ENCODE measurements at places on chromosomes 12 and 14.

DNA sequence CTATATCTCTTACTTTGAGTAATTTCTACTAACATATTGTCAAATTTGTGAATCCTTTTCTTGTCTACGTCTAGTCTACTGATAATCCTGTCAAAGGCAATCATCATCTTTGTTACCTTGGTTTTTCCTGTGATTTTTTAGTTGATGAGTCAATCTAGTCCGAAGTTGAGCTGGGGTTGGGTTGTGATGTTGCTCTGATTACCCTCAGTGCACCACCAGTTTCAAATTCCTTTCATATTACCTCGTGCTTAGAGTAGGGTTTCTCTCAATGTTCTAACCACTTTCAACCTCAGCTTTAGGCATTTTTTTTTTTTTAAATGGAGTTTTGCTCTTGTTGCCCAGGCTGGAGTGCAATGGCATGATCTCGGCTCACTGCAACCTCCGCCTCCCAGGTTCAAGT is 186.8 kb downstream of the BTG1 start:
- DNase-seq: no peak

DNA sequence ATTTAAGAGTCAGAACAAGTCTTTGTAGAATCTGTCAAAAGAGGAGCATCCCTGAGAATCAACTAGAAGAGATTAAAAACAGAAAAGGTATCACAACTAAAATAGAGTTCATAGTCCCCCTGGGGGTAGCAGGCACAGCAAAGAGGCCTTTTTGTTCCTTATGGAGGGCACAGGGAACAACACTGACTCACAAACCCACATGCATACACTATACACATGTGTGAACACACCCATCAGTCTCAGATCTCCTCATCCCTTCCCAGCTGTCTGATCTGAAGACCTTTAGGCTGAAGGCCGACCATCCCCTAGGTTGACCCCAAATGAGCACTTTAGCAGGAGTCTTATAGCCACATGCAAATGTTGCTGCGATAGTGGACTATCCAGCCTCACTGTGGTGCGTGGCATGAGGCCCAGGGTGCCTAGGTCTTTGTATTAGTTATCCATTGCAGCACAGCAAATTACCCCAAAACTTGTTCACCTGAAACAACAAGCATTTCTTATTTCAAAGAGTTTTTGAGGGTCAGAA is 236.7 kb upstream of the EGLN3 start:
- DNase-seq: no peak

DNA sequence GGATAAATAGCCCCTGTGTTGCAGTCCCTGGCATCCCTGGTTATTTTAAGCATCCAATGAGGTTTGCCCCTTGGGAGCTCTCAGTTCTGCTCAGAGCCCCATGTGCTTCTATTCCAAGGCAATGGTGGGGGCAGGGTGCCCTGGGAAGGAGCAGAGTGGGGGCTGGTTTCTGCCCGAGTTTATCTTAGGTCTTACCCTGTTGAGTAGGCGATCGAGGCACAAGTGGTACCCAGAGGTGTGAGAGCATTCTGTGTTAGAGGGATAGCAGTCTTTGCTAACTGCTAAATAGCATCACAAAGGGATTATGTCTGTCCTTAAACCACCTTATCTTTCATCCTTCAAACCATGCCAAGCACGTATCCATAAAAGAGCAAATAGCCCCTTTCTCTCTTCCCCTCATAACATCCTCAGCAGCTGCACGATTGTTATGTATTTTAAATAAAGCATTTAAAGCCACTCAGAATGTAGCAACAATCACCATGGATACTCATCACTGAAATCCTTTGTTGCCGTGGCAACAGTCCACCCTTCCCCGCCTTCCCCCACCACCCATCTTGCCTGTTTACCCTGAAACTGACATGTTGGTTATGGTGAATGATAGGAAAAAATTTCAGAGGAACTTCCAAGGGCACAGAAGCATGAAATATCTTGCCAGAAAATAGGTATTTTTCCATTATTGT is 139.3 kb downstream of the PTPN11 start:
- DNase-seq: no peak

- no peak for DNase-seq
Measured at GRCh38 chr12:63457428-63457827, 210.9 kb downstream of the DPY19L2 start.

- DNase-seq: no peak
Measured at GRCh38 chr14:24145690-24146452, 539 bp downstream of the PSME2 start.

DNA sequence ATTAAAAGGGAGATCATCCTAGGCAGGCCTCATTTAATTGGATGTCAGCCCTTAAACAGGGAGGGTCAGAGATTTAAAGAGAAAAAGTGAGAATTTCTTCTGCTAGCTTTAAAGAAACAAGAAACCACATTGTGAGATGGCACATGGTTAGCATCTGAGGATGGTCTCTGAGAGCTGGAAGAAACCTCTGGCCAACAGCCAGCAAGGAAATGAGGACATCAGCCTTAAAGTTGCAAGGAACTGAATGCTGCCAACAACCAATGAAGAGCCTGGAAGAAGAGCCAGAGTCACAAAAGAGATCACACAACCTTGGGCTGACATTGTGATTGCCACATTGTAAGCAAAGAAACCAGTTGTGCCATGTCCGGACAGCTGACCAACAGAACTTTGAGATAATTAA is 17.5 kb upstream of the FAR2 start:
- DNase-seq: no peak

DNA sequence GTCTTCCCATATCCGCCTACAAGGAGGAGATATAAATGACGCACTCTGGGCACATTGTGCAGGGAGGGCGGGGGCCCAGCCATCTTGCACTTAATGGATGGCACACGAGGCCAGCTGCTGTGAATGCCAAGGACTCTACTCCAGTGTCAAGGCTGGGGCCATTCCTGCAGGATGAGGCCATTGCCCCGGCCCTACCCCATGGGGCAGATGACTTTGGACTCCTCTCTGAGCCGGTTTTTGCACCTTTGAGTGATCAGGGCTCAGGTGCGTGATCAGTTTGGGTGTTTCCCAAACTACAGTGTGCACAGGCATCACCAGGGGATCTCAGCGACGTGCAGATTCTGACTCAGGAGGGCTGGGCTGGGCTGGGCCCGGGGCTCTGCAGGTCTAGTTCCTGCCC is 16.1 kb downstream of the MMAB start:
- DNase-seq: no peak

- no peak for DNase-seq
Measured at GRCh38 chr14:26928019-26928418, 330.2 kb upstream of the NOVA1 start.

DNA sequence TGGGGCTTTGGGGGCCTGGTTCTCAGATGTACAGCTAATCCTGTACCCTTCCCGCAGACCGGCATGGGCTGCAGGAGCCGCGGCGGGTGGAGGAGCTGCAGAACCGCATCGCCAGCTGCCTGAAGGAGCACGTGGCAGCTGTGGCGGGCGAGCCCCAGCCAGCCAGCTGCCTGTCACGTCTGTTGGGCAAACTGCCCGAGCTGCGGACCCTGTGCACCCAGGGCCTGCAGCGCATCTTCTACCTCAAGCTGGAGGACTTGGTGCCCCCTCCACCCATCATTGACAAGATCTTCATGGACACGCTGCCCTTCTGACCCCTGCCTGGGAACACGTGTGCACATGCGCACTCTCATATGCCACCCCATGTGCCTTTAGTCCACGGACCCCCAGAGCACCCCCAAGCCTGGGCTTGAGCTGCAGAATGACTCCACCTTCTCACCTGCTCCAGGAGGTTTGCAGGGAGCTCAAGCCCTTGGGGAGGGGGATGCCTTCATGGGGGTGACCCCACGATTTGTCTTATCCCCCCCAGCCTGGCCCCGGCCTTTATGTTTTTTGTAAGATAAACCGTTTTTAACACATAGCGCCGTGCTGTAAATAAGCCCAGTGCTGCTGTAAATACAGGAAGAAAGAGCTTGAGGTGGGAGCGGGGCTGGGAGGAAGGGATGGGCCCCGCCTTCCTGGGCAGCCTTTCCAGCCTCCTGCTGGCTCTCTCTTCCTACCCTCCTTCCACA is 7.6 kb downstream of the NR4A1 start:
- DNase-seq: no peak

GRCh38 chr14:87102811-87103378 is 890.1 kb downstream of the GALC start:
- no peak for DNase-seq

DNA sequence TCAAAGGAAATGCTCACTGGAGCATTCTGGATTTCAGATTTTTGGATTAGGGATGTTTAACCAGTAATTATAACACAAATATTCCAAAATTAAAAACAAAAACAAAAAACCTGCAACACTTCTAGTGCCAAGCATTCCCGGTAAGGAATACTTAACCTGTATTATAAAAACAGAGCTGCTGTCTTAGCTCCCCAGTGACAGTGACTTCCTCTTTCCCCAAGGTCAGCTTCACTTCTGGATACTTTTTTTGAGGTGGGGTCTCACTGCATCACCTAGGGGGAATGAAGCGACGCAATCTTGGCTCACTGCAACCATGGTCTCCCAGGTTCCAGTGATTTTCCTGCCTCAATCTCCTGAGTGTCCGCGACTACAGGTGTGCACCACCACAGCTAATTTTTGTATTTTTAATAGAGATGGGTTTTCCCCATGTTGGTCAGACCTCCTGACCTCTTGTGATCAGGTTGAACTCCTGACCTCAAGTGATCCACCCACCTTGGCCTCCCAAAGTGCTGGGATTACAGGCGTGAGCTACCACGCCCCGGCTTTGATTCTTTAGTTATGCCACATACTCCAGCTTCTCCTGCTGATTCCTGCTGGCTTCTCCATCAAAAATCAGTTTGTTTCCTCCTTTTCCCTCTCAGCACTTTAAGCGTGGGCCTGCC is 15.9 kb downstream of the PPP1CC start:
- no peak for DNase-seq

DNA sequence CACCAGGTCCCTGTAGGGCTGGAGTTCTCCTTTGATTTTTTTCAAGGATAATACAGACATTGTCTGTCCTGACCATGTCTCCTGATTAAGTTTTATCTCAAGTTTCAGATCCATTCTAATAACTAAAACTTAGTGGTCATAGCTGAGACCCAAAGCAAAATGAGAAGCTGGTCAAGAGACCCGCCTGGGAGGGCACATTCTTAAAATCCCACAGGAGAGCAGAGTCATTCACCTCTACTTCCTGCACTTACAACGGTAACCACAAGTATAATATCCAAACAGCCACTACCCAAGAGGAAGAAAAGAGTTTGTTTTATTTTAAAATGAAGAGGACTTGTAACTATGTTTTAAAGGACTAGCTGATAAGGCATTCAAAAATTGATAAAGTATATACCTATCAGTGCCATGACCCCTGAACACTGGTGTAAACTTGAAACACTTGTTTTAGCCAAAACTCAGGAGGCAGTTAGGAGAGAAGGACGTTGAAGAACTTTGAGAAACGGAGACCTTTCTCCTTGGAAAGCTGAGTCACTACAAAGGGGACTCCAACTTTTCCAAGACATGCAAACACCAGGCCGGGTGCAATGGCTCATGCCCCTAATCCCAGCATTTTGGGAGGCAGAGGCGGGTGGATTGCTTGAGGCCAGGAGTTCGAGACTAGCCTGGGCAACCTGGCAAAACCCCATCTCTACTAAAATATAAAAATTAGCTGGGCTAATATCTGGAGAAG is 478.2 kb downstream of the GLT1D1 start:
- no peak for DNase-seq

GRCh38 chr12:45721954-45722353 is 7.6 kb upstream of the ARID2 start:
- no peak for DNase-seq

GRCh38 chr12:68815928-68816800 is 8.2 kb downstream of the MDM2 start:
- DNase-seq: no peak

DNA sequence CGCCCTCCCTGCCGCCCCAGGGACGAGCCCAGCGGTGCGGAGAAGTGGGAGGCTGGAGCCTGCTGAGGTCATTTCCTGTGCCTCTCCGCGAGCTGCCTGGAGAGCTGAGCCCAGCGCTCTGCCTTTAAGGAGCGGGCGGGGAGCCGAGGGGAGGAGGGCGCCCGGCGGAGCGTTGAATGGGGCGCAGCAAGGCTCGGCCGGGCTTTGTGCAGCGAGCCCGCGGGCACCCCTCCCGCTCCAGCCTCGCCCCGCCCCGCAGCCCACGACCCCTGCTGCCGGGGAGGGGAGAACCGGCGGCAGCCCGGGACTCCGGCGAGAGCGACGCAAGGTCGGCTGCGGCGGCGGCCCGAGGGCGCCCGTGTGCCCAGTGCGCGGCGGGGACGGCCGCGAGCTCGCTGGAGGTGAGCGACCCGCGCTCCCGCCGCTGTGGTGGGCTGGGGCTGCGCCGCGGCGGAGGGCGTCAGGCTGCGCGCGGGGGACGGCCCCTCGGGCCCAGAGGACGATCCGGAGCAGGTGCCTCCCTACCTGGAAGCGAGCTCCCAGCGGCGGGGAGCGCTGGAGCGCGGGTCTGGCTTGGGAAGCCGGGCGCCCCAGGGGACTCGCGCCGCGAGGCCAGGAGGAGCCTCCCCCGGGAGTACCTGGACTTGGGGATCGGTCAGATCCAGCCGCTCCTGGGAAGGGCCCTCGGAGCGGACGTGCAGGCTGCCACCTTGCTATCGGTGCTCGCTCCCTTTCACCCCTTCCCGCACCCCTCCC is at the start of gene PLEKHH1:
TSS of gene PLEKHH1 (plus strand) at position 293 of the 756 bp plus-strand sequence. CDS start 8,578 bp downstream, outside the sequence.
- no peak for DNase-seq

GRCh38 chr12:56520506-56520905 is 1.1 kb upstream of the RBMS2 start:
- DNase-seq: no peak

GRCh38 chr14:99281396-99281795 is 9.4 kb upstream of the BCL11B start:
- DNase-seq: no peak

- DNase-seq: no peak
Measured at GRCh38 chr12:78622529-78623195, 241.9 kb upstream of the SYT1 start.

DNA sequence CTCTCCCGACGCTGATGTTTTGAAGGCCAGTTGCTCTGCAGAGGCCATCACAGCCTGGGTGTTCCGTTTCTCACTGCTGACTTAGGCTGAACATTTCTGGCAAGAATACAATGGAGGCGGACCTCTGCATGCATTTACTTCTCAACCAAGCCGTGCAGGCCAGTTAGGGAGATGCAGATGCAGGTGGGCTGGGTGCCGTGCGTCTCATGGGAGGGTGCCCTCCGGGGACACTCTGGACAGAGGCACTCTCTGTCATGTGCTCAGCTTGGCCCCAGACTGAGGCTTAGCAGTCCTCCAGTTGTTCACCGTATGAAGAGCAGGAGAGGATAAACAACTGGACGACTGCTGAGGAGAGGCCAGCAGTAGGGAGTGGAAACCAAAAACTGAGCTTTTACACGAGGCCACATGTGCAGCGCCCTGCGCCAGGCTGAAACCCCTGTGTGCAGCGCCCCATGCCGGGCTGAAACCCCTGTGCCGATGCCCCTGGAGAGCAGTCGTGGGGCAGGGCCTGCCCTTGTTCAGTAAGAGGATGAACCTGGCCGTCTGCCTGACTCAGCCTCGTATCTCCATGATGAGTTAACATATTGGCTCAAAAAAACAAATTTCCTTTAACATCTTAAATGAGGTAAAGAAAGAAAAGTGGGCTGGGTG is 32.3 kb downstream of the DDX51 start:
- no peak for DNase-seq

- no peak for DNase-seq
Measured at GRCh38 chr12:124764870-124765580, 98.6 kb downstream of the SCARB1 start.

Data from KG1 (cell line).